ENCODE measurements at places on chromosomes 5 and 9.

GRCh38 chr5:9815051-9815450 is 184.9 kb upstream of the TAS2R1 start:
- DNase-seq, result no peak

GRCh38 chr9:88198341-88198807 is 60.1 kb upstream of the SPATA31C2 start:
- DNase-seq, result peak; percentile 88

- peak; percentile 3 for DNase-seq
Observed at GRCh38 chr5:129905473-129906176, 1.4 kb downstream of the CHSY3 start.

GRCh38 chr5:172172912-172173563 is 15.0 kb downstream of the STK10 start:
- no peak for DNase-seq

DNA sequence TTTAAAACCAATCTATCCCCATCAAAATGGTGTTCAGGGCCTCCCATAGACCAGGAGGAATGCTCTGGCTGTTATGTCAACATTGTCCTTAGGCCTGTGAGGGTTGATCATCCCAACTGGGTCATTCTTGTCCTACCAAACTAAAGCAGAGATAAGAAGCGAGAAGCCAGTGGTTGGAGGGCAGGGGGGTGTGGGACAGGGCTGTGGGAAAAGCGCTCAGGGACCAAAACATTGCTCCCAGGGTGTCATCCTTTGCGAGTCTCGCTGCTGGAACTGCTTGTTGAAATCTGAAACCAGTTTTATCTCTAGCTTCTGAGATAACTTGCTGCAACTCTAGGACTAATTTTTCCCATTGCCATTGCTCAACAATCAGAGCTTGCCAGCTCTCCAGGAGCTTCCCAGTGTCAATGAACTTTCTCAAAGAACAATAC is 48.1 kb downstream of the SPATA31C2 start:
- DNase-seq, result no peak

GRCh38 chr5:7392693-7393024 is 3.3 kb upstream of the ADCY2 start:
- no peak for DNase-seq

DNA sequence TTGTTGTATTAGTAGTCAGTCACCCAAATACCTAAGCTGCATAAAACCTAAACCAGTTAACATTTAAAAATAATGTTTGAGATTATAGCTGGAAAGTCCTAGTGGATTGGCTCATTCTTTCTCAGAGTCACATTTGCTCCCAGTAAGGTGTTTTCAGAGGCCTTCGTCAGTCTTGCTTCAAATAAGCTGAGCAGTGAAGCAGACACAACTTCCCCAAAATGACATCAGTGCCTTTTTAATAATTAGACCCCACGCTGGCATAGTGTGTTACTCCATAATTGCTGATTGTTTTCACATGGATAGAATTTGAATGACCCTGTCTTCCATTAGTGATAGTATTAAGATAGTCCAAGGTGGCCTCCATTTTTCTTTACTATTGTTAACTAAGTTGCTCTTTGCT is 245.8 kb downstream of the PJA2 start:
- no peak for DNase-seq

DNA sequence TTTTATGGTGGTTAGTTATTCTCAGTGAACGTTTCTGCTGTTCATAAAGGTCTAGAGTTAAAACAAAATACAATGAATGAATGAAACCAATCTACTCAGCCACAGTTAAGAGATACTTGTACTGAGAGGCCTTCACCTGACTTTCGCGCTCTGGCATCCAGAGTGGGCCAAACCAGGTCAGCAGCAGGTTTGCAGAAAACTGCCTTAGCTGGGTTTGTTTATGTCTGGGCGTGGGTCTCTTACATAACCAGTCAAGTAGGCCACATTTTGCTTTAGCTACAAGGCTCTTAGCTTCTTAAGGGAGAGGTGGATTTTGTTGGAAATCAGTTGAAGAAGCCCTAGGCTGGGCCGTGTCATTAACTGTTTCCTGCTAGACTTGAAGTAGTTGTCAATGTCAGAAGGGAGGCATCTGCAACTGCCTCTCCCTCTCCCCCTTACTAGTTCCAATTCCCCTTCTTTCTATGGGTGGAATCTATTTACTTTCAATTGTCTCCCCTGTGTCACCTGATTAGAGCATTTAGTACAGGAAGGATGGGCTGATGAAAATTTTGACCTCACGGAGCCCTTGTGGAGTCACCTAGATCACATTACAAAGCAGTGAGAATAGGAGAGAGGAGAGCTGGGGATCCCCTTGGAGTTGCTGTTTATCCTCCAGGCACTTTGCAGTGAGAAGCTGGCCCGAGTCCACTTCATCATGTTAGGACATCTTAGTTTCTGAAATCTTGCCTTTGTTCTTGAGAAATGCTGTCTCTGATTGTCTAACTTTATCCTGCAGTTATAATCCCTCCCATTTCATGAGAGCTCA is 200.5 kb downstream of the ARHGEF28 start:
- DNase-seq, result no peak

GRCh38 chr5:78534905-78535200 is 113.7 kb downstream of the LHFPL2 start:
- DNase-seq, result no peak

- DNase-seq, result no peak
Observed at GRCh38 chr9:98809311-98810101, 2.0 kb downstream of the GALNT12 start.

DNA sequence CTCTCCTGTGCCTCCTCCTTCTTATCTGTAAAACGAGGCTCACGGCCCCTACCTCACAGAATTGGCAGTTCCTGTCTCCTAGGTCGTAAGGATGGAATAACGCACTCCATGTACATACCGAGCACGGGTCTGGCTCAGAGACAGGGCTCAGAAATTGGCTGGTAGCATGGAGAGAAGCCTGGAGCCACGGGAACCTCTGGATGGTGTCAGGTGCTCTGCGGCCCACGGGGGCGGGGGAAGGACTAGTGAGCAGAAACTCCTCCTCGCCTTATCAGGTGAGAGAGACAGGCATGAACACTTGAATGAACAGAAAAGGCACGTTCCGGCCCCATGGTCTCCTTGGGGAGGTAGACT is 15.4 kb upstream of the C5orf47 start:
- no peak for DNase-seq

DNA sequence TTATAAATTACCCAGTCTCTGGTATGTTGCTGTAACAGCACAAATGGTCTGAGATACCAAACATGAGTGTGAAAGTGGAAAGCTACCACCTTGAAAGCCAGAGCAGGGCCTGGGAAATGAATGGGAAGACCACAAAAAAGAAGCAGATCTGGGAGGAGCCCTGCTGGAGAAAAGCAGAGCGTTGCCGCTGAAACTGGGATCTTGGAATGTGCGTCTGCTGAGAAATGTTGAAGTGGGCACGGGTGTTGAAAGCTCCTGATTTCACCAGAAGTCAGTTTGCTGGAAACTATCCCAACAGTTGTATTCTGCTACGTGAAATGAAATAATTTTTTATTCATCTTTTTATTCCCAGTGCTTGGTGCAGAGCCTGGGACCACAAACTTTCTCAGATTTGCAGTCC is 40.0 kb downstream of the NUDT12 start:
- no peak for DNase-seq

GRCh38 chr5:16234598-16234997 is 55.0 kb upstream of the MARCHF11 start:
- DNase-seq, result no peak

- no peak for DNase-seq
Observed at GRCh38 chr9:71744754-71745521, 23.4 kb downstream of the CEMIP2 start.

DNA sequence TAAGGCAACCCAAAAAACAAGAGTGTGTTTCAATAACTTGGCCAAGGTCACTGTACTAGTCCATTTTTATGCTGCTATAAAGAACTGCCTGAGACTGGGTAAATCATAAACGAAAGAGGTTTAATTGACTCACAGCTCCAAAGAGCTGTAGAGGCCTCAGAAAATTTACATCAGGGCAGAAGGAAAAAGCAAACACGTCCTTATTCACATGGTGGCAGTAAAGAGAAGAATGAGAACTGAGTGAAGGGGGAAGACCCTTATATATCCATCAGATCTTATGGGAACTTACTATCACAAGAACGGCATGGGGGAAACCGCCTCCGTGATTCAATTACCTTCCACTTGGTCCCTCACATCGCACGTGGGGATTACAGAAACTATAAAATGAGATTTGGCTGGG is 64.3 kb upstream of the CAMK4 start:
- no peak for DNase-seq

- no peak for DNase-seq
Observed at GRCh38 chr5:118125687-118126086, 862.7 kb downstream of the DTWD2 start.

DNA sequence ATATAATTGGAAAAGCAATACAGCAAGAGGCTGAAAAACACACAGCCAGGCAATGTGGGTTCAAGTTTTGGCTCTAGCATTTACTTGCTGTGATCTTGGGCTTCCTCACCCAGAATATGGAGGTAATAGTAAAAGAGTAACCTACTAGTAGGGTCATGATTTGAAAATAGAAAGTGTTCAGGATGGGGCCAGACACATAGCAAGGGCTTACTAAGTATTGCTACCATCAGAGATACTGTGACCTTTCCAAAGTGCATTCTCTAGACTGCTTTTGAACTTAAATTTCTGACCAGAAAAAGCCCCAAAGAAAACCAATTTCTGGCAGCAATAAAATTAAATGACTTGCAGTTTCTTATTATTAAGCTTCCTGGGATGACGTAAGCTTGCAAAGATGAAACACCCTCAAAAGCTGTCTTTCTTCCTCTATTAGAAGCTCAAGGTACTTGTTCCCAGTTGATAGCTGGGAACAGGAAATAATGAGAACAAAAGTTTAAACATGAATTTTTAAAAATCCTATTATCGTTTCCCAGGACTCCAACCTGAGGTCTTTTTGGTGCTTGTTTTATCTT is 20.3 kb downstream of the SLC45A2 start:
- no peak for DNase-seq

DNA sequence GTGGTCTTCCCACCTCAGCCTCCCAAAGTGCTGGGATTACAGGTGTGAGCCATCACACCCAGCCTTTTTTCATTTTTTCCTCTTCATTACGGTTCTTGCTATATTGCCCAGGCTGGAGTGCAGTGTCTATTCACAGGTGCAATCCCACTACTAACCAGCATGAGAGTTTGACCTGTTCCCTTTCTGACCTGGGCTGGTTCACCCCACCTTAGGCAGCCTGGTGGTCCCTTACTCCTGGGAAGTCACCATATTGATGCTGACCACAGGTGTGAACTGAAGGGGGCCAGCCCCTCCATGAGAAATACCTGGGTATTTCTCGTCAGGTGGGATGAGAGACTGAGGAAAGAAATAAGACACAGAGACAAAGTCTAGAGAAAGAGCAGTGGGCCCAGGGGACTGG is 2.4 kb downstream of the PDE6A start:
- no peak for DNase-seq

DNA sequence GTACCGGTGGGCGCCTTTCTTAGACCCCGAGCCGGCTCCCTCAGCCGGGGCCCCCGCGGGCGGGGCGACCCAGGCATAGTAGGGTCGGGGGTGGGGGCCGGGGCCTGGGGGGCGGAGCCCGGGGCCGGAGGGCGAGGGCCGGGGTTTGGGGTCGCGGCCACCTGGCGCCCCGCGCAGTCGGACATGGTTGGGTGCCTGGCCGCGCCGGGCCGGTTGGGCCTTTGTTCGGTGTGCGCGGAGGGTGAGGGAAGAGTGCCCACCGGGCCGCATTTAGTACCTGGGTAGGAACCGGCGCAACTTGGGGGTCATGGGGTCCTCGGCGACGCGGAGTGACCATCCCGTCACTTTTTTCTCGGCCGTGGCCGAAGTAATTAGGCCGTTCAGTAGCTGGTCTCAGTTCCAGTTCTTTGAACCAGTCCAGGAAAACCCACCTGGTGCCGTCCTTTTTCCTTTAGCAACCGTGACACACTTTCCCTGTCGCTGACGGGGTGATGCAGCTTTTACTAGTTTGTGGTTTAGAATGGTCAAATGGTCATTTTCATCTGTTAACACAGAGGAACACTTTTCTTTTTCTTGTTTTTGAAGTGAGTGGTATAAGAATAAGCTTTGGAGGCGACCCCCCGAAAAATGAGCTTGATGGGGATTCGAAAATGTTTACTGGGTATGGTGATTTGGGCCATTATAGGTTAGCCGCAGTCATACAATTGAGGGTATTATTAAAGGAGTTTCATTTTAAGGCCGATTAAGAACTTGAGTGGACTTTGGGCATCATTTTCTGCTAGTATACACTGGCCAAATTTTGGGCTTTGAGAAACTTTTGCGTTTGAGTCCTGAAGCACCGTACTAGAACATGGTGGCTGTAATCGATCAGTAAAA is 589 bp downstream of the CKS2 start:
- DNase-seq, result no peak

DNA sequence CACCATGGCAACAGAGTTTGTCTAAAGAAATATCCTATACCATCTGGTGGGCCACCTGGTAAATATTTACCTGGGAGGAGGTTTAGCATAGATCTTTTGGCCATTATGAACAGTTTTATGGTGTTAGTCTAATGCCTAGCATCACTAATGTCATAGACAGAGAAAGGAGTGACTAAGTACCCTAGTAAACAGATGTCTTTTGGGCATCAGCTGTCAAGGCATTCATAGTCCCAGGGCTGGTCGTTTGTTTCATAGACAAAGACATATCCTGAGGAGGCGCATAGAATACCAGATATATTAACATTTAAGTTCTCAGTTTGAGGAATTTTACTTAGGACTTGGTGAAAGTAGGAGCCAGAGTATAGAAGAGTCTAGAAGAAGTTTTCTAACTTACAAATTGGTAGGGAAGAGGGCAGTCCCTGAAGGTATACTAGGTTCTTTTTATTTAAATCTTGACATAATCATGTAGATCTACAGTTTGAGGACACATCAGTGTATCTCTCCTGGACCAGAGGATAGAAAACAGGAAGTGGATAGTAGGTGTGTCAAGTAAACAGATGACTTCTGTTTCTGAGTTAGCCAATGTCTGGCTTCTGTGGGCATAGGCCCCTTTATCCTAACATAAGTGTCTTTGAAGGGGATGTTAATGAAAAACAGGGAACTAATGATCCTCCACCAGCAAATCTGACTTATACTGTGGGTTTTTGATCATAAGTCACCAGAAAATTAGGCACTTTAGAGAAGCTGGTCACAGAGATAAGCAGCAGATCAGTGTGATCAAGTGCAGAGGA is 105.0 kb upstream of the PRSS3 start:
- no peak for DNase-seq

- DNase-seq, result no peak
Observed at GRCh38 chr5:157961176-157961575, 102.2 kb upstream of the CLINT1 start.

DNA sequence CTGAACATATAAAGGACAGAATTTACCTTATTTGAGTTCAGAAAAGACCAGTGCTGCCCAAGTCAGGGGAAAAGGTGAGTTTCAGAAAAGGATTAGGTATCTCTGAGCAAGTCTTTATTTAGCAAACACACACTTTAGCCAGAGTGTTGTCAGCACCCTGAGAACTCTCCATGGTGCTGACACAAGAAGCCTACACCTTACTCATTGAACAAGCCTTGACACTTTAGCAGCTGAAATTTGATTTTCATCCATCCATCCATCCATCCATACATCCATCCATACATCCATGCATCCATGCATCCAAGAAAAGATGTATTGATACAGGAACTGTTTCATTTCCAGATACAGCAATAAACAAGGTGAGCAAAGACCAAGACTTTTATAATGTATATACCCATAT is 311.2 kb downstream of the TRIM32 start:
- DNase-seq, result no peak

All from skin of body (tissue), 3 donors.